ENCODE measurements at places on chromosomes 11 and 22.

- DNase-seq: no peak
Measured at GRCh38 chr11:102608699-102609098, 16.4 kb downstream of the MMP20 start.

- DNase-seq: no peak
Measured at GRCh38 chr11:26027887-26028286, 304.0 kb upstream of the ANO3 start.

DNA sequence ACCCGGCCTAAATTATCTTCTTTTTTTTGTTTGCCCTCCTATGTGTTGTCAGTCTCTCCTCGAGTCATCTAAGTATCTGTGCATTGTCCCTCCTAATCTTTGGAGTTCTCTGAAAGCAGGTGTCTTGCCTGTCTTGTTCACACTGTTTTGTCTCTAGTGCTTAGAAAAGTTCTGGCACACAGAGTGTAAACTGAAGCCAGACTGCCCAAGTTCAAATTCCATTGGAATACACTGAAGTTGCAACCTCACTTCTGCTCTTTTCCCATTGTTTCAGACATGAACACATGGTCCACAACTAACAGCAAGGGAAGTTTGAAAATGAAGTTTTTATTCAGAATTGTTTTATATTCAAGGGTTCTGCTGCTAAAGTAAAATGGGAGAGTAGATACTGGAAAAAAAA lies 38.7 kb downstream of the PAX6 start:
- DNase-seq: no peak

GRCh38 chr11:115391598-115391997 lies 112.6 kb downstream of the CADM1 start:
- no peak for DNase-seq

DNA sequence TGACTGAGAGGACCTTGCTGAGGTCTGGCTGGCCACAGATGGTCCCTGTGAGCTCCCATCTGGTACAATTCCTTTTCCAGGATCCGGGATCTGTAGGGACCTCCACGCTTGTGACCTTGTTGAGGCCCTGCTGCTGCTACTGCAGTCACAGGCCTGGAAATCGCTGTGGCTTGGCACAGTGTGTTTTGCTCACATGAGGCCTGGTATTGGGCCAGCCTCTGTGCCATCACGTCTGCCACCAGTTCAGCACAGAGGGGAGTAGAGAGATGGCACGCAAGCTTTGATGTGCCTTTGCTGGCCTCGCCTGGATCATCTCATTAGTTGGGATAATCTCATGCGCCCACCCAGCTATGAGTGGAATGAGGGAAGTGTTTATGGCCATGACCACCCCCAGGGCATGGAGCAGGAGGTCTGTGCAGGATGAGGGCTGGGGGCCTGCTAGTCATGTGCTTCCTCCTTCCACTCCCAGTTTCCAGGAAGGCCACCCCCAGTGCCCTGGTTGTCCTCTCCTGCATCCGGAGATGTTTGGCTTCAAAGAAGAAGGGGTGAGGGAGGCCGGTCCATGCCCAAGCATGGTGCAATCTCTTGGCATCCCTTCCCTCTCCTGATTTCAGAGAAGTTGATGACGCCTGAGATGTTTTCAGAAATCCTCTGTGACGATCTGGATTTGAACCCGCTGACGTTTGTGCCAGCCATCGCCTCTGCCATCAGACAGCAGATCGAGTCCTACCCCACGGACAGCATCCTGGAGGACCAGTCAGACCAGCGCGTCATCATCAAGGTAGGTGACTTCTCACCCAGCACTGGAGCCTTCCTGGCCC lies 22.4 kb downstream of the DERL3 start:
- no peak for DNase-seq

- DNase-seq: no peak
Measured at GRCh38 chr22:44100411-44100810, 76.3 kb downstream of the PARVB start.

- no peak for DNase-seq
Measured at GRCh38 chr11:115920092-115920461, 415.9 kb upstream of the CADM1 start.

- no peak for DNase-seq
Measured at GRCh38 chr11:132610216-132610615, 922.1 kb downstream of the OPCML start.

DNA sequence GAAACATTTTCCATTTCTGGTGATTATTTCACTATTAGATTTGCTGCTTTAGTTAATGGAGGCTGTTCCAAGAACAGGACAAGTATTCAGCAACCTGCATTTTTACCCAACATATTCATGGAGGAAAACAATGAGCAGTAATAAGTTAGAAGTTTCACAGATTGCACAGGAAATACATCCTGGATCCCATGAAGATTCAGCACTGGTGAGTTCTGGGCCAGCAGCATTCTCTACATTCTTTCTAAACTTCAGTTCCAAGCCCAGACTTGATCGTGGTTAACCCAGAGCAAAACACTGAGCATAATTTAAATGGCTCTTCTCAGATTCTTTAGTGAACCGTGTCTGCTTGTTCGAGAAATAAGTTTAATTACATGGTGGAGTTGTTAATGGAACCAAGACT lies 3.8 kb downstream of the FJX1 start:
- peak; percentile 49 for DNase-seq

DNA sequence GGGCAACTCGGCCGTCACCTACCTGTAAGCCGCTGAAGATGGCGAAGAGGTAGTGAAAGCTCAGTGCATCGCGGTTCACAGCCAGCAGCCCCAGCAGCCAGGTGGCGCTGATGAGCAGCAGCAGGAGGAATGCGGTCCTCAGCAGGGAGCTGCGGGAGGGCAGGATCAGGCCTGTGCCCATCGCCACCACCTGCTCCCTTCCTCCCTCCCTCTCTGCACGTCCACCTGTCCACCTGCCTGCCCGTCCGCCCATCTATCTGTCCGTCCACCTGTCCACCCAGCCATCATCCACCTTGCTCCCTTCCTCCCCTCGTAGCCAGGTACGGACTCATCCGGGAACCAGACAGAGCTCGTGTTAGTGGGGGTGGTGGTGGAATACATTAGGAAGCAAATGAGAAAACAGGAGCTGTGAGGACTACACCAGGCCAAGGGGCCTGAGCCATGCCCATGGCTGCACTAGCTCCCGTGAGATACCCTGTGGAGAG lies 32.2 kb downstream of the TRMU start:
- no peak for DNase-seq

GRCh38 chr11:131157678-131158077 lies 212.7 kb upstream of the NTM start:
- DNase-seq: no peak

GRCh38 chr22:37174964-37175363 lies 13.1 kb downstream of the C1QTNF6 start:
- no peak for DNase-seq
